ENCODE measurements at places on chromosomes 2 and 18.
A peak's percentile ranks its signal among the peaks of the same experiment; 100 is the strongest.

DNA sequence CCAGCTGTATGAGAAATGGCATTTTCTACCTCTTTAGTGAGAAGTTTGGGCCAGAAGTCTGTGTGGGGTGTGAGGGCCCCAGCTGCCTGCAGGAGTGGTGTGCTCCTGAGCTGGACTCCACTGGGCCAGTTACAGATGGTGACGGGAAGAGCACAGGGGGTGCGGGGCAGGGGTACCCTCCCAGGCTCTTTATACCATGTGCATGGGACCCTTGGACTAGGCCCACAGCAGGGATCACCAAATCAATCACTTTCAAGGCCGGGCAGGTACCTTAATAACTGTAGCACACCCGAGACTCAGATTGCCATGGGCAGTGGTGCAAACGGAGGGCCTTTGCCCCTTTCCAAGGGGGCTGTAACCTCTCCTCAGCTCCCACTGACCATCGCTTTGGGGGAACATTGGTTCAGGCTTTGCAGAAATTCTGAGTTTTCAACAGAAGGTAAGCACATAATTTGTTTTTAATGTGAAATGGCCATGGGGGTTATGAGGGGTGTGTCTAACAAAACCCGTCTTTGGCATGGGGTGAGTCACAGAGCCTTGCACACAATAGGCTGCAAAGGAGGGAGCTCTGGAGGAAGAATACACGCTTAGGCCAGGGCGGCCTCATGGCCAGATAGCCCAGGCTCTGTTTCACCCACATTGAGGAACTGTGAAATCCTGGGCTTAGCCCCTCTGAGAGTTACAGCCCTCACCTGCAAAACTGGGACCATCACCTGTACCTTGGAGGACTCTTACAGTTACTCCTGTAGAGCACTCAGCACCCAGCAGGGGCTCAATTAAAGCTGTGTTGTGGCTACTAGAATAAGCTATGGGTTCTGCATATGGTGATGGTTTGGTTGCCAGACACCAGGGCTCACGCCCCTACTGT is 141.0 kb upstream of the BCL2L11 start:
- peak; percentile 26 for DNase-seq

GRCh38 chr2:215379039-215379438 is 56.8 kb downstream of the FN1 start:
- DNase-seq: no peak

- DNase-seq: no peak
Observed at GRCh38 chr2:239959059-239959971, 65.8 kb downstream of the NDUFA10 start.

DNA sequence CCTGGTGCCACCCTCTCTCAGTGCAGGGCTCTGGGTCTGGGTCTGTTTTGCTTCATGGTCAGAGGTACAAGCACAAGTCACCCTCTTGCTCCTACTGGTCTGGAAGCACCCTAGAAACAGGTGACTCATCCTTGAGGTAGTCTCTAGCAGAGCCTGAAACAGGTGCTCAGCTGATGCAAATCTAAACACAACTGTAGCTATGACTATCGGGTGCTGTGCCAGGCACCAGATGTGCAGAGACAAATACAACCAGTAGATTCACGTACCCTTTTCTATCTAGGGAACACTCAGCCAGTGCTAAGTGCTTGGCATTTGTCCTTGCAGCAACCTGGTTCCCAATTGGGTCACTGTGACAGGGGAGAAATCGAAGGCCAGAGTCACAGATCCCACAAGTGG is 140.9 kb upstream of the MYCN start:
- peak; percentile 42 for DNase-seq

GRCh38 chr18:12839526-12840196 is 44.4 kb downstream of the PTPN2 start:
- peak; percentile 49 for DNase-seq

- no peak for DNase-seq
Observed at GRCh38 chr2:68932402-68932801, 20.3 kb downstream of the GKN2 start.
